Pons (tissue), 1 donor: ENCODE measurements at places on chromosomes 7 and 10.
A peak's percentile ranks its signal among the peaks of the same experiment; 100 is the strongest.

- no peak for DNase-seq
These were observed 6.9 kb upstream of the H2AZ2 start for GRCh38 chr7:44854644-44855364.

- no peak for DNase-seq
These were observed 4.1 kb downstream of the IMPDH1 start for GRCh38 chr7:128405471-128406313.

- no peak for DNase-seq
These were observed 32.2 kb downstream of the DNAJB12 start for GRCh38 chr10:72322280-72323058.

DNA sequence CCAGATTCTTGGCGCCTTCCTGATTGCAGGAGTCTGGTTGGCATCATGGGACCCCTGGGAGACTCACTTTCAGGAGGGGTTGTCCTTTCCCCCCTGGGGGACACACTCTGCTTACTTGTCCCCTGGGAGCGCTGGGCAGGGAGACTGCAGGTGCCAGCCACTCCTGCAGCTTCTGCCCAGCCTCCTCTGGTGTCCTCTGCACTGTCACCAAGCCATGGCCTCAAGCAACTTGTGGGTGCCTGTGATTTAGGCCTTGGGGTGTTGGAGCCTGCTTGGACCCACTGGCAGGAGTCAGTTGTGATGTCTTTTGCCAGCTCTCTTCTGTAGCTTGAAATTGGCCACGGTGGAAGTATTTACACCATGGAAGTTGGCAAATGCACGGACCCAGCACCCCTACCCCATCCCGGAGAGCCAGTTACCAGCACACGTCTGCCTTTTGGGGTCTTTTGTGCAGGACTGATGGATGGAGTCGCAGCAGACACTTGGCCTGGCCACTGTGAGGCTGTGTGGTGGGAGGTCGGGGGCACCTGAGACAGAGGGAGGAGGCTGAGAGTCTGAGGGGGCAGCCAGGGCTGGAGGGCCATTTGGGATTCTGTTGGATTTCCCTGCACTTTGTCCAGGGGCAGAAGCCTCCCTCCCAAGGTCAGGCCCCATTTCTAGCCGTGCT, 104.7 kb downstream of the LHPP start:
- DNase-seq = no peak

GRCh38 chr7:32890010-32890792, 1.4 kb downstream of the KBTBD2 start:
- DNase-seq = peak; percentile 85

GRCh38 chr10:70849582-70850016, 33.9 kb downstream of the SGPL1 start:
- no peak for DNase-seq
